ENCODE measurements at places on chromosomes 16 and 17.

- no peak for DNase-seq
Measured at GRCh38 chr17:40197550-40197949, 20.3 kb downstream of the RAPGEFL1 start.

DNA sequence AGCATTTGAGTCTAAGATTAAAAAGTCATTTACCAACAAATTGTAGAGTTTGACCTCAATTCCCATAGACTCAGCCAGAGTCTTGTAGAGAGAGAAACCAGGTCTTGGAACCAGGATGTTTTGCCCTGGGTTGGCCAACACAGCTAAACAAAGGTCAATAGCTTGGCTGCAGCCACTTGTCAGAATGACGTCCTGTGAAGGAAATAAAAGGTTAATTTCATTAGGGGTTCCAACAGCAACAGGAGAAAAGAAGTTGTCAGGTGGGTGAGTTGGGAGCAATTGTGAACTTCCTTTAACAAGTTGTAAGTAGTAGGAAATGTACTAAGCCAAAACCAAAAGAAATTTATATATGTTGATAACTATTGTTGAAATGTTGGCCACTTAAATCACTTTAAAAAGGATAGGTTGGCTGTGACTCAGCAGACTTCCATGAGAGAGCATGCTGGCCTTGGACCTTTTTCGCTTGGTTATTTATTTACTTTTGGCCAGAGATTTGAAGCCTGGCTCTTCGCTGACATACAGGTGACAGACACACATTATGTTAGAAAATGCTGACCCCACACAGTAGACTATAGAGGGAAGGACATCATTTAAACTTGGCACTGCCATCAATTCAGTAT, 4.3 kb downstream of the TAT start:
- DNase-seq = no peak

DNA sequence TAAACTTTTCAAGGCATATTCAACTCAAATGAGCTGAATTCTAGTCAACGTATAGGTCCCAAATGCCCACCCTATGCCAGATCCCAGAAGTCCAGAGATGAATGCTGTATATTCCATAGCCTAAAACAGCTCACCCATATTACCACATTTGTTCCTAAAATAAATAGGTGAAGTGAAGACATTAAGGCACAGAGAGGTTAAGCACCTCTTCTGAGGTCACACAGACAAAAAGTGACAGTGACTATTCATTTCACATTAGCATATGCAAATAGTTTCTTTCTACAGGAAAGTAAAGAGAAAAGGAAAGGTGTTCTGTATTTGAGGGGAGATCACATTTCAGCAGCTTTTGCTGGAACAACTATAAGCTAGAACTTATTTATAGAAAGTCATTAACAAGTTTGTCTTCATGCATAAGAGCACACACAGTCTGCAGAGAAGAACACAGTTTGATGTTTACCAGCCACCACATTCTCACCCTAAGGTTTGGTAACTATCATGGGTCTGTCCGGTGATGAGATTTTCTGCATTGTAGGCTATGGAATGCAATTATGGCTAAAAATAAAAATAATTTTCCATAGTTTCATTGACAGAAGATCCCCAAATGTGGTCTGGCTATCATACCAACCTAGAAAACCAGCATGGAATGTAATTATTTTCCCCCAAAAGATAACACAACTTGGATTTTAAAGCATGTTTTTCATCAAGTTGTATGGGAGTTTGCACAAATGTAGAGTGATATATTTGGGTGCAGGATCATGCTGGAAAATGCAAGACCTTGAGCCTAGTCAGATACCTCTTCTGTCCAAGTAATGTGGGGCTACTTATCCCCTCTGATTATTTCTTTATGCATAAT, 402.1 kb downstream of the UTP18 start:
- no peak for DNase-seq

DNA sequence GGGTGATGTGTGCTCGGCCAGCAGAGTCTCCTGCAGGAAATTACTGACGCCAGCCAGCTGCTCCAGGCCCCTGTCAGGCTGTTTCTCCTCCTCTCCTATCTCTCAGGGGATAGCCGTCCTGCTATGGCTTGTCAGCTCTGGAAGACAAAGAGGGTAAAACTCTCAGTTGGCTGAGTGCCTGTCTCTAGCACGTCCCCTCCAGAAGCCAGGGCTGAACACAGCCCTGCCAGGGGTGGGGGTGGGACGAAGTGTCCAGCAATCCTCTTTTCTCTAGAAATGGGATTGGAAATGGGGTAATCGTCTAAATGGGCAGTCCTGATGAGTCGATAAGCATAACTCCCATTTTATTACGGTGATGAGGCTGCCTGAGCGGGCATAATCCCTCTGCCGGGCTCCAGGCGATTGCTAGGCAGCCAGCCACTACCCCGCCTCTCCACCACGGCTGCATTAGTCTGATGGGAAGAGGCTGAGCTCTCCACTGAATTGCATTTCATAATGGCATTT, 89.1 kb upstream of the GNAO1 start:
- no peak for DNase-seq

DNA sequence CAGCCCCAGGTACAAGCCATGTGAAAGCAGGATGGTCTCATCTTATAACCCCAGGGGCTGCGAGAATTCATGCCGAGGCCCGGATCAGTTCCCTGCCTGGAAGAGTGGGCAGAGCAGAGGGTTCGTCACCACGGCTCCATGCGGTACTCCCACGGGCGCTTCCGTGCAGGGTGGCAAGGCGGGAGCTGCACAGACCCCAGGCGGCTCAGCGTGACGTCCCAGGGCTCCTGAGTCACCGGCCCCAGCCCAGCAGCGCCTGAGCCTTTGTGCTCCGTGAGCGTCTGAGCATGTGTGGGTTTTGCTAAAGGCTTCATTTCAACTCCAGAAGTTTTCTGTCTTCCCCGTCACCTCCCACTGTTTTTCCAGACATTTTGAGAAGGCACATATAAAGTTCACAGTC, 71.2 kb upstream of the CHMP6 start:
- DNase-seq = no peak

DNA sequence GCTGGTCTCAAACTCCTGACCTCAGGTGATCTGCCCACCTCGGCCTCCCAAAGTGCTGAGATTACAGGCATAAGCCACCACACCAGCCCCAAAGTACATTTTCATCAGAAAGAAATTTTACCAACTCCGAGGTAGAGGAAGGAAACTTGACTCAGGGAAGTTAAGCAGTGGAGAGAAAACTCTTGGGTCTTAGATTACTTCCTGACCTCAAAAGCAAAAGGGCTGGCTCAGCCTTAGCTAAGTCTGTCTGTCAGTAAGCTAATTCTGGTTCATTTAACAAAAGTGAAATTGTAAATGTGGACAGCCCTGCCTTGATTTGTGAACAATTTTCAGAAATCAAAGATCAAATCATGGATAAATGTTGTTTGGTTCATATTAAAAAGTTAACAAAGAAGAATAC, 30.6 kb downstream of the MAP2K6 start:
- no peak for DNase-seq

- DNase-seq = no peak
Measured at GRCh38 chr17:57484081-57484666, 227.9 kb downstream of the MSI2 start.

- DNase-seq = no peak
Measured at GRCh38 chr17:35931794-35932425, 1.3 kb upstream of the RDM1 start.
